ENCODE measurements at places on chromosomes 7 and 10. TPM values are rescaled to one million over a fixed set of nuclear protein-coding genes. Genes with fewer than 3 reads are reported as not detected.

- DNase-seq = no peak
These were observed 79.2 kb downstream of the C7orf25 start for GRCh38 chr7:42832667-42833066.

DNA sequence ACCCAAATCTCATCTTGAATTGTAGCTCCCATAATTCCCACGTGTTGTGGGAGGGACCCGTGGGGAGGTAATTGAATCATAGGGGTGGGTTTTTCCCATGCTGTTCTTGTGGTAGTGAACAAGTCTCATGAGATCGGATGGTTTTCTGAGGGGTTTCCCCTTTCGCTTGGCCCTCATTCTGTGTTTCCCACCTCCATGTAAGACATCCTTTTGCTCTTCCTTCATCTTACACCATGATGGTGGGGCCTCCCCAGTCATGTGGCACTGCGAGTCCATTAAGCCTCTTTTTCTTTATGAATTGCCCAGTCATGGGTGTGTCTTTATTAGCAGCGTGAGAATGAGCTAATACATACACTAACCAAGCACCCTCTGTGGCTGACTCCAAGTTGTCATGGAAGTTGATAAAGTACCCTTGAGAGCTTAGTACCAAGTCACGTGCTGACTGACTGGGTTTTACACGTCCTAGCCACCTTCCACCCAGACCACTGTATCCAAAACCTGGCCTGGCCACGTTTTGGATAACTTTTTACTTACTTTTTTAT, 614.4 kb downstream of the SDK1 start:
- DNase-seq = no peak

DNA sequence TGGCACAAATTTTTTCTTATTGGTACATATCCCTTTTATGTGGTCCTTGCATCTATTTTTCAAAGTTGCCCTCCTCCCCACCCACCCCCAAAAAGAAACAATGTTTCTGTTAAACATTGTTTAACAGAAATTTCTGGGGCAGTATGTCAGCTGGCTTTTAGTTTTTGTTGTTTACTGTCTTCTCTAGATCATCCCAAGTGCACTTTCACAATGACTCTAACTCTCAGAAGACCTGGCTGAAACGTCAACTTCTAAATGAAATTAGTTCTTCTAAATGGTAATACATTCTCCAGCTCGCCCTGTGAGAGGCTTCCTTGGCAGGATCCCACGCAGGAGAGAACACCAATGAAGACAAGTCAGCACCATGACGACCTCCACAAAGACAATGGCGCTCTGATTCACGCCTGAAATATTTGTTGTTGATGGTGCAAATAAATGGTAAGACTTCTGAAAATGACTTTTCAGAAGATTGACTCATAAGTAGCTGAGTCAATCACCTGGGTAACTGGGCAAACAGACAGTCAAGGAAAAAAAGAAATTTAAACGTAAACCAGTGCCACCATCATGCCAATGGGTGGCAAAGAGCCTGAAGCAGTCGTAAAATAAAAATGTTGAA, 293.7 kb downstream of the FZD1 start:
- DNase-seq = no peak

DNA sequence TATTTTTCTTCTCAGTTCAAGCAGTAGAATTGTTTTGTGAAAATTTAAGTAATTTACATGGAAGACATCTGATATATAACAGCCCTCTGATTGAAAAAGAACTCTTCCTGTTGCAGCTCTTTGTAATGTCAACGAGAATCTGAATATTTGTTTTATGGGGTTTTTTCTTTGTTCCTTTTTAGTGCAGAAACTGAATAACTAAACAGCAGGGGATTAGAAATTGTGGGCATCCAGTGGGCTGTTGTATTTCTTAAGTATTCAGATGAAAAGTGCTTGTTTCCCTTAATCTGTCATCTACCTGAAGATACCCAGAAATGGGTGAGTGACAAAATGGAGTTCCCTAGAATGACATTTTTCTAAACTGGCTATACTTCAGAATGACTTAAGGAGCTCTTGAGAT, 7.4 kb downstream of the ARL4A start:
- no peak for DNase-seq

- DNase-seq = no peak
These were observed 461.1 kb downstream of the ZNF33B start for GRCh38 chr10:42177077-42177792.

GRCh38 chr10:828191-828590, 103.3 kb downstream of the LARP4B start:
- DNase-seq = no peak

DNA sequence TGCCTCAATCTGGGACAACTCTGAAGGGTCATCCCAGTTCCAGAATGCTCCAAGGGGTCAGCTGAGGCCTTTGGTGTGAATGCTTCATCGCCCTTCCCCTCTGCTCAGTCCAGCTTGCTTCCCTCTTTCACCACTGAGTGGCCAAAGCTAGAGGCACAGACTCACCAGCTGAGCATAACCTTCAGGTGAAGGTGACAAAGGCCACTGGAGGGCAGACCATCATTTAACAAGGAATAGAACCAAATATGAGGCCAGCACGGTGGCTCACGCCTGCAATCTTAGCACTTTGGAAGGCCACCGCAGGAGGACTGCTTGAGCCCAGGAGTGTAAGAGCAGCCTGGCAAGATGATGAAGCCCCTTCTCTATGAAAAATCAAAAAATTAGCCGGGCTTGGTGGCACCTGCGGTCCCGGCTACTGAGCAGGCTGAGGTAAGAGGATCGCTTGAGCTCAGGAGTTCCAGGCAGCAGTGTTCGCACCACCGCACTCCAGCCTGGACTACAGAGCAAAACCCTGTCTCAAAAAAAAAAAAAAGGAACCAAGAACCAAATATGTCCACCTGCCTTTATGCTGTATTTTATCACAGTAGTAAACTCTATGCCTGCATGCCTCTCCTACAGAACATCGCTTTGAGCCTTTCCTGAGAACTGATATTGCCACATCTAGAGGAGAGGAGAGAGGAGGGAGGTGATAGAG, 13.4 kb downstream of the PRKAG2 start:
- no peak for DNase-seq

- DNase-seq = peak; percentile 69
These were observed 7.1 kb upstream of the TEX36 start for GRCh38 chr10:125689955-125690569.

GRCh38 chr10:78645975-78646374, 422.8 kb upstream of the ZMIZ1 start:
- no peak for DNase-seq

DNA sequence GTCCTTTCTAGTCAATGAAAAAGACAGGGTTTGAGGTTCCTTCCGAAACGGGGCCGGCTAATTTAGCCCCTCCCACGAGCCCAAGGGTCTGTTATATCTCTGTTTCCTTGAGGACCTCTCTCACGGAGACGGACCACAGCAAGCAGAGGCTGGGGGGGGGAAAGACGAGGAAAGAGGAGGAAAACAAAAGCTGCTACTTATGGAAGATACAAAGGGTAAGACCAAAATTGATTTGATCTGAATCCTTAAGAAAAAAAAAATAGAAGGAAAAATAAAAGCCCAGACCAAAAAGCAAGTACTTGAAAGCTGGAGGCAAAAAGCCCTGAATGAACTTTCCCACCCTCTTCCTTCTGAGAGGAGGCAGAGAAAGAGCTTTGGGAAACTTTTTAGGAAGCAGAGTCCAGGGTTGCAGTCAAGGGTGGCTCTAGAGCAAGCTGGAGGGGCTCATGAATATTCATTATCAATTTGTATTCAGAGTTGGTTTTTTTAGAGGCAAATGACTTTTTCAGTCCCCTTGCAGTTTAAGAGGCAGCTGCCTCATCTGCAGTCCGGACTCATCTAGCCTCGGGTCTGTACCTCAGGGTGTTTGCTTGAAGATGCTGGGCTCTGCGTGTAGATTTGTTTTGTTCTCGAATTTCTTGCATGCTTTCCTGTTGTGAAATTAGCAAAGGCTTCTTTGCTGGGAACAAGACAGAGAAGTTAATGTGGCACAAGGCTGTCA, at the start of gene ENTPD1:
Gene ENTPD1 (plus strand): TSS at position 123 of the 721 bp plus-strand sequence. CDS start 77 bp downstream, at position 200.
- no peak for DNase-seq

The HABP2 gene
- not detected for total RNA-seq

The INMT gene
- total RNA-seq = 24.8 TPM

The GIMAP4 gene
- total RNA-seq = 43.9 TPM

The ARMC3 gene
- total RNA-seq = 0.21 TPM

The STEAP1 gene
- total RNA-seq = 5.8 TPM
